ENCODE measurements at places on chromosomes 3 and 15.

DNA sequence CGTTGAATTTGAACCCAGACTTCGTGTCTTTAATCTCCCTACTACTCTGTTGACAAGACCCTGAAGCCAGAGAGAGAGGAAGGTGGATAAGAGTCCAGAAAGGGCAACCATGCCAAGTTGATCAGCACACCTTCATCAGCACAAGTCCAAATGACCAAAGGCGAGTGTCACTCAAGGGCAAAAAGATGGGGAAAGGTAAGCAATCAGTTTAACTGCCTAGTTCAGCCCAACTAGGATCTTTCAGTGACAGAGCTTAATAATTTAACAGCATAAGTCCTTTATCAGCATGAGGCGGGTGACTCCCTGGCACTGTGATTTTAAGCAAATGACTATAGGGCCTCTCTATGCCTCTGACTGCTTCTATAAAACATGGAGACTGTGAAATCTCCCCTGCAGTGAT, 6.2 kb downstream of the SUCLG2 start:
- no peak for DNase-seq

- DNase-seq: no peak
Observed at GRCh38 chr3:133803469-133803868, 2.1 kb upstream of the SRPRB start.

DNA sequence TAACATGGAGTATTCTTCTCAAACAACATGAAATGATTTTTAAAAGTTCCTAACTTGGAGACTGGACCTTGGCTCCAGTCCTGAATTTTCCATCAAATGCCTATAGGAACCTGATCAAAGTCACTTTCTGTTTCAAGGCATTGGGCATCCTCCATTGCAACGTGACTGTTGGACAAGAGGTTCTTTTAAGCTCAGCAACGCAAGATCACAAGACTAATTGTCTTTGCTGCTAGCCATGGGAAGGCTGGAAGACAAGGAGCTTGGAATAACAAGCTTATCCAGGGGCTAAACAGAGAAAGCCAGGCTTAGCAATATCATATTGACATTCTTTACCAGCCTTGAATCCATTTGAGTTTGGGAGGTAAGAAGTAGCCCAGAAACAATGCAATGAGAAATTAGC, 48.3 kb downstream of the SST start:
- no peak for DNase-seq

DNA sequence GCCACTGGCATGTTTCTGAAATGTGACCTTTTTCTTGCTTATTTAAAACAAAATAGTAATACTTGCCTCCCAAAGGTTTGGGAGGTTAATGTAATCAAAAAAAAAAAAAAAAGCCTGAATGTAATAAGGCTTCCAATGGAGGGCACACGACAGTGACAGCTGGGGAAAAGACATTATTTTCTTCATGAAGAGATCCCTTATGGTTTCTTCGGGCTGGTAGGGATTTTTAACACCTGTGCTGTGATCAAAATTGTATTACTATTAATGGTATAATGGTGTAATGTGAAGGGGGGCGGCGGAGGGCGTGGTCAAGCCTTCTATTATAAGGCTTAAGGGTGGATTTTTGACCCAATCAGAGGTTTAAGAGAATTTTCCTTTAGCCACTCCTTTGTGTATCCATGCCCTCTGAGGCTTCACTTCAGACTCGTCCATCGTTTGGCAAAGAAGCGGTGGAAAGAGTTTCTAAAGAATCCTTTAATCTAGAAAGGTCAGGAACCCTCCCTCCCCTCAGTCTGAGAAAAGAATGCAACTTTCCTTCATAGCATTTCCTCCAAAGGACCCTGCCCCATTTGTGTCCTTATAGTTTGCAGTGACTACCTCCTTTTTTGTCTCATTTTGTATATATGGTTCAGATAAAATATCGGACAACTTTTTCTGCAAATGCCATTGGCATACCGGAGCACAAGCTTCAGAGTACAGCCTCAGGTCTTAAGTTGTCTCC, 89.5 kb upstream of the CHD2 start:
- no peak for DNase-seq

Data from iPS-NIHi11 (cell line).